ENCODE measurements at places on chromosomes 2 and 18.
A peak's percentile ranks its signal among the peaks of the same experiment; 100 is the strongest.

GRCh38 chr2:88038263-88039105 lies 17.1 kb downstream of the KRCC1 start:
- DNase-seq: no peak

GRCh38 chr2:74935975-74936391 lies 22.5 kb upstream of the POLE4 start:
- DNase-seq: no peak

DNA sequence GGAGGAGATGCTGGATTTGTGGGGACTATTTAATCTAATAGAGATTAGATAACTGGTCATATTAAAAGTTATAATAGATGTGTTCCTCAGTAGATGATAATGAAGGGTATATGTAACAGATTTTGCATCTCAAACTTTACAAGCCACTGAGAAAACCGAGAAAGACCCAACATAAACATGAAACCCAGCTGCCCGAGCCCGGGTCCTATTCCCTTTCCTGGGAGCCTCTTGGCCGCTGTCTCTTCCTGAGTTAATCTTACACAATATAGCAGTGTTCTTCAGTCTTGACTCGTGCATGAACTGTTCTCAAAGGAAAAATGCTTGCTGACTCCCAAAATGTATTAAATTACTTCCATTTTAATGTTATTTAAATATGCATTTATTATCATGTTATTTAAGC lies 94.5 kb downstream of the COPS8 start:
- DNase-seq: no peak

DNA sequence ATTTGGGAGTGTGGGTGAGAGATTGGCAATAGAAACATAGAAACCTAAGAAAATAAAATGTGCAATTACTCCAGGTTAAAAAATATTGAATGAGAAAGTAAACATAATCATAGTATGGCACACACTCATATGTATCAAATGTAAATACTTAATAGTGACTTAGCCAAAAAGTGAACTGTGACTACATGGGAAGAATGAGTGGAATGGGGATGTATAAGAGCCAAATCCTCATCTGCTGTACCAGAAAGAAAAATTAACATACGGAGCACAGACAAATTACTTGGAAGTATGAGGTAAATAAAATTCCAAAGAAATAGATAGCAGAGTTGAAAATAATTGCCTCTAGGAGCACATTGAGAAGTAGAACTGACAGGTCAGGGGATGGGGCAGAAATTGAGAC lies 4.0 kb downstream of the FLACC1 start:
- DNase-seq: no peak

DNA sequence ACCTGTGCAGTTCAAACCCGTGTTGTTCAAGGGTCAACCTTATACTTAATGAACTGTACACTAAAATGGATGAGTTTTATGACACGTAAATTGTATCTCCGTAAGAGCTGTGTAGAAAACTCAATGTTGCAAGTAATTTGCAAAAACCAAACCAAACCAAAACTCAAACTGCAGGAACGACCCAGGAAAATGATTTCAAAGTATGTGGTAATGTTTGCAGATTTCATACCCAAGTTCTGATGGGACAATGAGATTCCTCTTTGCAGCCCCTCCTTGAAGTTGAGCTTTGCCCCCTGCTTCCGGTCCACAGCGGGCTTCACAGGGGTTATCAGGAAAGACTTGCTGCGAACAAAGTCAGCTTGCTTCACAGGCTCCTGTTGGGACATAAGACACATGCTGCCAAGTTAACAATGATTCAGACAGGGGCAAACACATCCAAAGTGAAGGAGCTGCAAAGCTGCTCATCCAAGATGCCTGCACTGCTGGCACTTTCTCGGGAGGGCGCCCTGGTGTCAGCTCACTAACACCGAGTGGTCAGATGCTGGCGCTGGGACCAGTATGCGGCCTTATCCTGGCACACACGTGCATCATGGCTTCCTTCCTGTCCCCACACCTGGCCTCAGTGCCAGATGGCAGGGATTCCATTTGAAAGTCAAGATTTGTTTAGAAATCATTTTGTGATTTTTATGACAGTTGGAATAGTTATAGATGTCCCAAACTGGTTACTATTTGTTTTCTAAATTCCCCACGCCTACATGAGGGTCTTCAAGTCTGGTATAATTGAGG lies 65.2 kb upstream of the MGAT4A start:
- DNase-seq: no peak

DNA sequence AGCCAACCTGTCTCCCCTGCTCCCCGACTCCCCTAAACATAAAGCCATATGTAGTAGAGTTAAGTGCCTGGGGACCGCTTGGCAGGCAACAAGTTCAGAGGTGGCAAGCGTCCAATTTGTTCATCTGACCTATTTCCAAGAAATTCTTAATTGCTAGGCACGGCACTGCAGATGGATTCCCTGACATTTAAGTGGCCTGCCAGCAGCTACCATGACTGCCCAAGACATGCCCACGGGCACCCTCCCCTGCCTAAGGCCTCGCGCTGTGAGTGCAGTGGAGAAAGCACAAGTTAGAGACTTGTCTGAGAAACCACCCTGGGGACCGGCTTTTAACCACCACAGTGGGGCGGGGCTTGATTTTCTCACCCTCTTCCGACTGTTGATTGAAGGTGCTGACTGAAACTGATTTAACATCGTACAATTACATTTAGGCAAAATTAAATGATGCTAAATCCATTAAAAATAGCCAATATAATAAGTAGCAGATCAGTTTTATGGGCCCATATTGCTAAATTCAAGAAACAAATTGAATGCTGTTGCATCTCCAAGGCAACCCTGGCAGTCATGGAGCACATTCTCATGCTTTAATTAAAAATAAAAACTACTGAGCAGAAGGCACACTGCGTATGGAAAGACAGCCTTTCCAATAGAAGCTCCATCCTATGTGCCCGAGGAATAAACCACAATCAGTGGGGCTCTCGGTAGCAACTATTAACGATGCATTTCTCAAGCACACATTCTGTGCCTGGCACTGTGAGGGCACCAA lies 163.6 kb upstream of the ACAA2 start:
- no peak for DNase-seq

DNA sequence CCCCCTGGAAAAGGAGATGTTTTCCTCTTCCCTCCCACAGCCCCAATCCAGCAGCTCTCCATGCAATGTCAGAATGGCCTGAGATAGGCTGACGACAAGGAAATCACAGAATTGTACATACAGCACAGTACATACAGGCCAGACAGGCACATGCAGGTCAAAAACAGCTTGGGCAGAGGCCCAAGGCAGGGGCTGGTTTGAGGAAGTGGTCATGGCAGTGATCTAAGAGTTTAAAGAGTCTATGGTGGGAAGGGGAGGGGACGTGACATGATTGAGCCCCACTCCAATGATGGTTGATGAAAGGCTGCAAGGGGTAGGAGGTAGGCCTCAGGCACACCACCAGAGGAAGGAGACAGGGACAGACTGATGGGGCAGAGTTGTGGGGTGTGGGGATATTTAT lies 4.3 kb downstream of the DCTN1 start:
- DNase-seq: no peak

DNA sequence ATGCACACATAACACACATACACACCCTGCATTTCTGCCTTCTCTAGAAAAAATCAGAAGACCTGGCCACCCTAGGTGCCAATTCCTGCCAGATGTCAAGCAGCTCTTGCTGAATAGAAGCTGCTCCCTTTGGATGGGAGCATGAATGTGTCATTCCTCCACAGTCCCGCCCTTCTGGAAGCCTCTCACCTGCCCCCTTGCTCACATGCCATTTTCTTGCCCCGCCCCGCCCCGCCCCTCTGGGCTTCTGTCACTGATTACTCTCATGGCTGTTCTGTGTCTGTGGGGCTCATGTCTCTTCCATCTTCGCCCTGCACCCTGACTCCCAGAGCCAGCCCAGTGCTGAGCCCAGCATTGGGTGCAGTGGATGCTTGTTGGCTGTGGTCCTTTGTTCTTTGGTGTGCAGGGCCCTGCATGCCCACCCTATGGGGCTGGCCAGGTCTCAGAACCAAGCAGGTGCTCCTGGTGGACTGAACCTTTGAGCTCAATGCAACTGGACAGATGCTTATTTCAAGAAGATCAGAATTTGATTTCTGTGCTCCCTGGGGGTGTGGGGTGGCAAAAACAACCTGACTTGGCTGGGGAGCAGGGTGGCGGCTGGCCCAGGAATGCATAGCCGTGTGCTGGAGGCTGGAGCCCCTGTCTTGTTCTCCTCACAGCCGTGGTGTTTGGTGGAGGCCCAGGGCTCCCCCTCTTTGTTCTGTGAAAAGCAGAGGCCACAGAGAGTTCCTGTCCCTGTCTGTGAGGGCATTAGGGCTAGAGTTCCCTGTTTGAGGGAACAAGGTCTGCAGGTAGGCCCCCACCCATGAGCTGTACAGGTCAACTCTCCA lies 140.6 kb upstream of the GLI2 start:
- peak; percentile 27 for DNase-seq

DNA sequence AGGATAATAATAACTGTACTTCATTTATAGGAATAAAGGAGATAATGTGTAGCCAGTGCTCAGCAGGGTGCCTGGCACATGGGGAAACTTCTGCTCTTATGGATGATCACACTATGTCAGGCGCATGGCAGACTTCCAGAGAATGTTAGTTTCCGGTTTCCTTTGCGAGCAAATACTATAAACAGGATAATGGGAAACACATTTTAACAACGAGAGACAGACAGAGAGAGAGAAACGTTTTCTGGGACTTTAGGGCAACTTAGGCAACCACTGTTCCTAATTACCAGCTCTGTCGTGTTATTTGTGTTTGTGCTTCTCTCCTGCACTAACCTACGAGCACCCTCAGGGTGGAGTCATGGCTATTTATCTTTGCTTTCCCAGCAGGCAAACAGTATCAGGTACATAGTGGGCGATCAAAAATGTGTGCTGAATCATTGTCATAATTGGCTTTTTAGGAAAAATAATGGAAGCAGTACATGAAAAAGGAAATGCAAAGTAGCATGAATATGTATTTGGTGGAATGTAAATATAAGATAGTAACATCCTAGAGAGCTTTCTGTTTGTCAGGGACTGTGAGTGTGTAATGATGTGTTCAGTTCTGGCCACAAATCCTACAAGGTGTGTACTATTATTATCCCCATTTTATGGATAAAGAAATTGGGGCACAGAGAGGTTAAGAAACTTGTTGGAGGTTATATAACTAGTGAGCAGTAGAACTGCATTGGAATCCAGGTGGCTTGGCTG lies 36.8 kb upstream of the IGFBP2 start:
- DNase-seq: no peak

- DNase-seq: no peak
Observed at GRCh38 chr2:156447761-156448160, 11.6 kb downstream of the GPD2 start.

DNA sequence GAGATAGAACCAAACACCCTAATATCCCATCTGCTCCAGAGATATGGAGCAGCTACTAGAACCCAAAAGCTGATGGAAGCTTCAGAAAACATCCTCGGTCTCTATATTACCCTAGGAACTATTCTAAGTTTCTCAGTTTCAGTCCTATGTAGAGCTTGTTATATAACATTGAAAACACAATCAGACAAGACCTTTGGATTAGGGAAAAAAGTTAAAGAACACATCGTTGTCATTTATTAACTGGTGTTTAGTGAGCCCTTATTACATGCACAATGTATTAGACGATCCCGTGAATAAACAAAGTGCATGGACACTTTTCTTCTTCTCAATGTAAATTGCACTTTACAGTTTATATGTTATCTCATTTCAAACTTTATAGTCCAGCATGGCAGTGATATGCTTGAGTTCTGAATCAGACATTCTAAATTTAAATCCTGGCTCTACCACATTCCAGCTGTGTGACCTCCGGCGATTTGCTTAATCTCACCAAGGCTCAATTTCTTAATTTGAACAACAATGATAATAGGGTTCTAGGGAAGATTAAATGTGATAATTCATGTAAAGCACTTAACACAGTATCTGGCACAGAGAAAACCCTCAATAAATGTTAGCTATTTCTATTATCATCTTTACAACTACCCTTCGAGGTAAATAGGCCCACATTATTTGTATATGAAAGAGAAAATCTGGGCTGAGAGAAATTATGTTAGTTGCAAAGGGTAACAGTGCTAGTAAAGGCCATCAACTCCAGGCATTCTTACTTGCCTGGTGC lies 83.6 kb upstream of the PIK3C3 start:
- no peak for DNase-seq

DNA sequence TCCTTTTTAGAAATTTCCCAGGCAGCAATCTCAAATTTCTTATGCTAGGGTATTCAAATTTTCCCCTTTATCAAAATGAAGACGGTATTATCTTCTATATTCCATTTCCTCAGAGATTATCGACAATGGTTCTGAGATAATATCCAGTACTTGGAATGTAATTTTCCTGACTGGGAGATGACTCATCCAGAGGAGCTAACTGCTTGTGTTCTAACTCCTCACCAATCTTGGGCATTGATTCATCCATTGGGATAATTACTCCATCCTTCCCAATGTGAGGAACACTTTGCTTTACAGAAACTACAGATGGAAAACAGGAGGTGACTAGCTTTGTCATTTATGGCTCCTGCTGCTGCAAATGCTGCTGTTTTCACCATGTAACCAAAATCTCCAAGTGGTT lies 239.4 kb upstream of the LYPD1 start:
- DNase-seq: no peak

DNA sequence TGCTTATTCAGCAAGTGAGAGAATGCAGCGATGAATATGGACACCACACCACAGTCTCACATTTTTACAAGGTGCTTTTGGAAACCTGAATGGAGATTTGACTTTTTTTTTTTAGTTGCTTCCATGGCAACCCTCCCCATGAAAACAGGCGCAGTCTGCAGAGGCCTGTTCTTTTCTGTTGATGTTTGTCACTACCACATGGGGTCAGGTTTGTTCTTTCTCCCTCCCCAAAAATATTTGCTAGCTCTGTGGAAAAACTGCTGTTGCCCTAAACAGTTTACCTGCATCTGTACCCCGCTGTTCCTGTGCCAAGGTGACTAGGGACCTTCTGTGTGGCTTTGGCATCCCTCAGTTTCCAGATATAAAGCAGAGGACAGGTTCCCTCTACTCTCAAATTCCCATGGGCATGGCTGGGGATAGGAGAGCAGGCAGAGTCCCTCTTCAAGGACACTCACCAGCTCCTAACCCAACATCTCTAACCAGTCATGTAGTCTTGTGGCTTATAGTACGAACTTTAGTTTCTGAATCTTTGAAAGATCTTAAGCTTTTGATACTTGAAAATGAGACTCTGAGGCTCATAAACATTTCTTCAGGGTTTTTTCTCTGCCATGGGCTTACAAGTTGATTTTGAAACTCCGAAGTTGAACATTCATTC lies 14.7 kb upstream of the MAPRE2 start:
- DNase-seq: no peak

GRCh38 chr2:86285571-86285970 lies 51.9 kb downstream of the REEP1 start:
- no peak for DNase-seq

DNA sequence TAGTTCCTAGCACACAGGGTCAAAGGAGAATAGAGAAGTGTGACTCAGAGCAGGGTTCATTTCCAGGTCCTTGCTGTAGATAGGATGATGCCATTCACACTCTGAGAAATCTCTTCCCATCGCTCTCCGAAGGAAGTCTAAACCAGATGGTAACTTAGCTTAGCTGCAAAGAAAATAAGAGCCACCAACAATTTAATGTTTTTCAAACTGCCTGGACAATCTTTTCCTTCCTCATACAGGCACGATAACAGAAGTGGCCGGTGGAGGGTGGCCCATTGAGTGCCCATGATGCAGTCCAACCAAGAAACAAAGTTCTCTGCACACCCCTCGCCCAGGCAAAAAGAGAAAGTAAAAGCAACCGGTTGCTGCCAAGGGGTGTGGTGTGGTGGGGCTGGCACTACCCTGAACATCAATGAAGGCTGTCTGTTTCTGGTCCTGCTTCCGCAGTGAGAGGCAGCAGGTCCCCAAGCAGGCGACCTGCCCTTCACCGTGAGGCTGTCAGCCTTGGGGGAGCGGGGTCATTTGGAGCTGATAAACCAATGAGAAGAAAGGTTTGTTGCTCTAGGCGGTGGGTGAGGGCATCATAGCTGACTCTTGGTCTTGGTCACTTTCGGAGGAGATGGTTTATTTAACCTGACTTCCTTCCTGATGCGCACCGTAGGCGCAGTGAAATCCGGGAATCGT lies 105.6 kb upstream of the CD302 start:
- peak; percentile 55 for DNase-seq

Data from posterior cingulate gyrus (tissue), 11 donors.